ENCODE measurements at places on chromosomes 7 and 10.

DNA sequence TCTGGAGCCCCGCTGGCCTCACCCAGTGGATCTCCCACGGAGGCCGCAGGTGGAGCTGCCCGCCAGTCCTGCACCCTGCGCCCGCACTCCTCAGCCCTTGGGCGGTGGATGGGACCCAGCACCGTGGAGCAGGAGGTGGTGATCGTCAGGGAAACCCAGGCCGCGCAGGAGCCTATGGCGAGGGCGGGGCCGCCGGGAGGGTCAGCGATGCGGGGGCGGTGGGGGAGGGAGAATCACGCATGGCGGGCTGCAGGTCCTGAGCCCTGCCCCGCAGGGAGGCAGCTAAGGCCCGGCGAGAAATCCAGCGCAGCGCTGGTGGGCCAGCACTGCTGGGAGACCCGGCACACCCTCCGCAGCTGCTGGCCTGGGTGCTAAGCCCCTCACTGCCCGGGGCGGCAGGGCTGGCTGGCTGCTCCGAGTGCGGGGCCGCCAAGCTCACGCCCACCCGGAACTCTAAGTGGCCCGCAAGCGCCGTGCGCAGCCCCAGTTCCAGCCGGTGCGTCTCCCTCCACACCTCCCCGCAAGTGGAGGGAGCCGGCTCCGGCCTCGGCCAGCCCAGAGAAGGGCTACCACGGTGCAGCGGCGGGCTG lies 524.8 kb upstream of the TPK1 start:
- no peak for DNase-seq

DNA sequence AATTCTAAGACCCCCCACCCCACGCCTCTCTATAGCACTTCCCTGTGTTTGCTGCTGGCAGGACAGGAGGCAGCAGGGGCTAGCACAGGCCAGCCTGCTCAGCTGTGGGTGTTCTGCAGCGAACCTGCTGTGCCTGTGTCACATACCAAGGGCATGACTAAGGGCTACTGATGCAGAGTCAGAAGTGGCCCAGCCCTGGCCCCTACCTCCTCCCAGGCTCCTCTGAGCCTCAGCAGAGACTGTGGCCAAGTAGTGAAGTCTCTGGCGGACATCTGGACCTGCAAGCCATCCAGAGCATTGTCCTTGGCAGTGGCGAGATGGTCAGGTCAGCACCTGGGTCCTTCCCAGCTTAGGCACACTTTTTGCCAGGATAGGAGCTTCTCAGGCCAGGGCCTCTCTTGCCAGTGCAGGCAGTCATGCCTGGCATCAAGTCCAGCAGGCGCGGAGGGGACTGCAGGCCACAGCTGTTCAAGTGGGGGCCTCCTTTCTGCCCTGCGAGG lies 116.3 kb upstream of the RET start:
- peak; percentile 45 for DNase-seq

DNA sequence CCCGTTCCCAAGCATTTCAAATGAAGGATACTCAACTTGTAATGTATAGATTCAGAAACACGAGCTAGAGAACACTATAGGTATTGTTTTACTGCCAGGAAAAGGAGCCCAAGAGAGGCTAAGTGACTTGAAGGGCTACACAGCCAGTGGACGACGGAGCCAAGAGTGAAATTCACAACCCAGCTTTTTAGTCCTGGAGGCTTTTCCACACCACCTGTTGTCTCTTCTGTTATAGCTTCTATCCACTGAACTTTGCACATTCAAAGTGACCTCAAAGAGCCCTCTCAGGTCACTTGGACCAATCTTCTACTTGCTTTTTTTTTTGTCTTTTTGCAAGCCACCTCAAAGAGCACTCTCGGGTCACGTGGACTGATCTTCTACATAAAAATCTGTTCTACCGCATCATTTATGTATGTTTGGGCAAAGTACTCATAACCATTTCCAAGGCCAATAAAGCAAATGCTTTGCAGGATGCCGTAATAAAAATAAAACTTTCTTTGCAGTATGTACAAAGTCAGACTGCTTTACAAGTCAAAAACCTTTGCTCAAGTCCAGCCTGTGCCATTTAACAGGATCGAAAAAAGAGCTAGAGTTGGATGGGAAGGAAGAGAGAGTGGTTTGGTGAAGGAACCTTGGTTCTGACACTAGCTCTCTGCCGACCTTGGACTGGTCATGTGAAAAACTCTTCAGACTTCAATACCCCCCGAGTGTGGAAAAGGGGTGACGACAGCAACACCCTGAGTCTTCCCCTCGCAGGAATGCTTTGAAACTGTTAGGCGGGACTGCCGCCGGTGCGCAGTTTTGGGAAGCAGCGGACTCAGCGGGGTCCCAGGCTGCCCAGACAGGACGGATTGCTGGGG lies 821 bp downstream of the SLC35B4 start:
- peak; percentile 36 for DNase-seq

DNA sequence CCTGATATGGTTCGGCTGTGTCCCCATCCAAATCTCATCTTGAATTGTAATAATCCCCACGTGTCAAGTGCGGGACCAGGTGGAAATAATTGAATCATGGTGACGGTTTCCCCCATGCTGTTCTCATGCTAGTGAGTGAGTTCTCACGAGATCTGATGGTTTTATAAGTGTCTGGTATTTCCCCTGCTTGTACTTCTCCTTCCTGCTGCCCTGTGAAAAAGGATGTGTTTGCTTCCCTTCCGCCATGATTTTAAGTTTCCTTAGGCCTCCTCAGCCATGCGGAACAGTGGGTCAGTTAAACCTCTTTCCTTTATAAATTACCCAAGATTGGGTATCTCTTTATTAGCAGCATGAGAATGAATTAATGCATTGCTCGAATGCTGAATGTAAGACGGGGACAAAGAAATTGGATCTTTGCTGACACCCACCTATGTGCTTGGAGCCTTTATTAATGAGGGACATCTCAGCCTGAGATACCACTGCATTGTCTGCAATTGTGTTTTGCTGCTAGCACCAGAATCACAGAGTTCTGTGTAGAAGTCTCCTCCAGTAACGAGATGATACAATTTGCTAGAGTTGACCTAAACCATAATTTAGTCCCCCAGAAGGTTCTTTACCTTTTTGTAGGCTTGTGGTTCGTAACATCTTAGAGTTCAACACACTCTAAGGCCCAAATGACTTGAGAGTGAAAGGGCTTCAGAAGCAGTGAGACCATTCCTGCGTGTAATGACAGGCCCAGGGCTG lies 28.6 kb downstream of the SLC35B4 start:
- no peak for DNase-seq

GRCh38 chr10:84237199-84238051 lies 3.9 kb downstream of the LRIT1 start:
- no peak for DNase-seq

GRCh38 chr7:4136501-4137110 lies 545.5 kb upstream of the FOXK1 start:
- no peak for DNase-seq

DNA sequence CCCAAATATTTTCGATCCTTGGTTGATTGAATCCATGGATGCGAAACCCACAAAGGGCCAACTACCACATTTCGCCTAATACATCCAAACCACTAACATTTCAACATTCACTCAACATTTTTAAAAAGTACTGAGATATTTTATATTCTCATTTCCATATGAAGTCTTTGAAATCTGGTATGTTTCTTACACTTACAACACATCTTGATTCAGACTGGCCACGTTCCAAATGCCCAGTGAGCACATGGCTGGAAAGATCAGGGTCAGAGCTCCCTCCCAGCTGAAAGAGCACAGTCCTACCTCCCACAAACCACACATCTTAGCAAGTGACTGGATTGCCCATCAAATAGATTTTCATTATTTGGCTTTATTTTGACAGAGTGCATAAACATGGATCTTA lies 18.9 kb downstream of the NCAPG2 start:
- DNase-seq, result peak; percentile 82

- DNase-seq, result no peak
These were observed 45.2 kb downstream of the GPR141 start for GRCh38 chr7:37728747-37729146.

DNA sequence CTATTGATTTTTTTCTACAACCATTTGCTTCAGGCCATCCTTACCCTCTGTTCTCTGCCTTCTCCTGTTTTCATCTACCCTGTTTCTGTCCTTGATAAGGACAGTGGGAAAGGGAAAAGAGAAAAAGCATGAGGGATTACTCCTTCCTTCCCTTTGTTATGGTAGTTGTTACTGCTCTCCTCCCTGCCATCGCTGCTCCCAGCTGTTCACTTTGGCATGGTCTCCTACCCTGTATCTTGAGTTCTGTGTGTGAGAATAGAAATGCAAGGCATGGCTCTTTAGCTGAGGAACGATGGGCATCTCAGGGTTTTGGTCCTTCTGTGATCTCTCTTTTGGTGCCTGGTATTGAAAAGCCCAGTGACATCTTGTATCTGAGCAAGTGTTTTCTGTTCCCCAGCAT lies 6.4 kb downstream of the CCSER2 start:
- DNase-seq, result no peak

GRCh38 chr10:106508950-106509349 lies 655.6 kb downstream of the SORCS1 start:
- no peak for DNase-seq

GRCh38 chr7:31123726-31124125 lies 71.6 kb downstream of the ADCYAP1R1 start:
- no peak for DNase-seq

- DNase-seq, result no peak
These were observed 571 bp upstream of the VWC2 start for GRCh38 chr7:49772916-49773217.

GRCh38 chr10:65196111-65196510 lies 1674.9 kb downstream of the REEP3 start:
- DNase-seq, result no peak

GRCh38 chr7:51357821-51358220 lies 41.2 kb upstream of the COBL start:
- no peak for DNase-seq

GRCh38 chr7:43071604-43072003 lies 40.8 kb upstream of the HECW1 start:
- DNase-seq, result peak; percentile 4

- peak; percentile 76 for DNase-seq
These were observed 494.3 kb downstream of the AUTS2 start for GRCh38 chr7:70092314-70093204.

DNA sequence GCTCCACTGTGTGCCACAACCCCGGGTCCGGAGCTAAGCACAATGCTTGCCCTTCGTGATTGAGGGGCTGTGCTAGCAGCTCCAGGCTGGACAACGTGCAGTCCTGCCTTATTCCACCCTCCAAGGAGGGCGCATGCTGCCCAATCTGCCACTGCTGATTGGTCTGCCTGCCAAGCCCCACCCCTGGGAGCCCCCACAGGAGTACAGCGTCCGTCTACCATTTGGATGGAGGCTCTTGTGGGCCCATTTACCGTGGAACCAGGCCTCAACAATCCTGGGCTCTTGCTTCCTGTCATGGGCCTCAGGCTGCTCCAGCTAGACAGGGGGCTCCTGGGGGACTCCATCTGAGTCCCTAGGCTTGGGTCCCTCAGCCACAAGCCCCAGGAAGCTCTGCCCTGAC lies 173.3 kb downstream of the SLIT1 start:
- DNase-seq, result no peak

DNA sequence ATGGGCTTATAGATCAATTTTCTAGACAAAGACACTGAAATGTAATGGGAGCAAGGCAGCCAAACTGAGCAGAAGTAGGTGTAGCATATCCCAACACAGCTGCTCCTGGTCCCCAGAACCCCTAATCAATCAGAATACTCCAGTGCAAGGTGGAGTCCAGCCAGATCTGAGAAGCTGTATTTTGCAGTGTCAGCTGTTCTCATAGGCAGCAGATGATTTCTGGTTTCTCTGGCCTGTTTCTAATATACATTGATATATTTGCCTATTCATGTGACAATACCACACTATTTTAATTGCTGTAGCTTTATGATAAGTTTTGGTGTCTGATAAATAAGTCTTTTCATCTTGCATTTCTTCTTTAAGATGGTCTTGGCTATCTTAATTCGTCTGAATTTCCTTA lies 117.4 kb upstream of the STARD3NL start:
- DNase-seq, result no peak

GRCh38 chr10:108583877-108584276 lies 1339.4 kb downstream of the XPNPEP1 start:
- DNase-seq, result no peak

GRCh38 chr7:97480772-97481390 lies 251.0 kb upstream of the TAC1 start:
- DNase-seq, result no peak

DNA sequence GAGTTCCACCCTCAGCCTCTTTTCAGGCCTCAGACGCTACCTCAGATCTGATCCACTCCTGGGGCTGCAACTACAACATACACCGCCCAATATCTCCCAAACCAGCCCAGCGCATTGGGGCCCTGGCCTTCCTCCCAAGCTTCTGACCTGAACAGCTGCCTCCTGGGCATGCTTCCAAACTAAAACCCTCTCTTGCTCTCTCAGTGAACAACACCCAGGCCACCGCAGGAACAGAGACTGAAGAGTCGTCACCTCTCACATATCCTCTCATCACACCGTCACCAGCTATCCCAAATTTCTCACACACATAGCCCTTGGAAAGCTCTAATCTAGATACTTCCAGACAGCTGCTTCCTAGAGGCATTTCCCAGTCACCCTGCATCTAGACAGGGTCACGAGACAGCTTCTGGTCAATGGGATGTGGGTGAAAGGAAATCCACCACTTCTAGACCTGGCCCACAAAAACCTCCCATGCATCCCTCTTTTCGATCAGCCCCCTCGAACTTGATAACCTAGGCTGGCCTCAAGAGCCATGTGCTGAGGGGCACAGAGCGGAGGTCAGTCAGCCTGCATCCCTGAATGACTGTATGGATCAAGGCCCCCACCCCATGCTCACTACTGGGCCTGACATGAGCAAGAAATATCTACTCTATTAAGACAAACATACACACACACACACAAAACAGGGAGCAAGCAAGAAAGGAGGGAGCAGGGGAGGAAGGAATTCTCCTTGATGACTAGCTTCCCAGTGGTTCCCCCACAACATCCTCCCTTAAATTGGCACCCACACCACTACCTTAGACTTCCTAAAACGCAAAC lies 1.8 kb downstream of the PARP12 start:
- DNase-seq, result peak; percentile 30

DNA sequence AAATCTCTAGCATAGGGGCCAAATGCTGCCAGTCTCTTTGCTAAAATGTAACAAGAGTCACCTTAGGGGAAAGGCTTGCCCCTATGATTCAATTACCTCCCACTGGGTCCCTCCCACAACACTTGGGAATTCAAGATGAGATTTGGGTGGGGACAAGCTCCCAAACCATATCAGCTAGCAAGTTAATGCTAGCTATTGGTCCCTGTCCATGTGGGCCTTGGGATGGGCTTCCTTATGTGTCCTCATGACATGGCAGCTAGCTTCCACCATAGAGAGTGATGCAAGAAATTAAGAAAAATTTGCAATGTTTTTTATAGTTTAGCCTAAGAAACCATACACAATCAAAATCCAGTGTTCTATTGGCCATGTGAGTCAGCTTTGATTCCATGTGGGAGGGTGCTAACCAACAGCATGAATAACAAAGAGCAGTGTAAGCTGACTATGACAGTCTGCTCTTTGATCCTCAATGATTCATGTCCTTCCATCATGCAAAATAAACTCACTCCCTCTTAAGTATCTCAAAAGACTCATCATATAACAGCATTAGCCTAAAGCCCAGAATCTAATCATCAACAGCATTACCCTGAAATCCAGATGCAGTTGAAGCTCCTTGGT lies 21.7 kb upstream of the ZNF365 start:
- peak; percentile 41 for DNase-seq

- peak; percentile 7 for DNase-seq
These were observed 51.8 kb upstream of the MRLN start for GRCh38 chr10:59805014-59805413.

- DNase-seq, result no peak
These were observed 1059.4 kb downstream of the NRG3 start for GRCh38 chr10:82934429-82934828.

Data from AG10803 (cell line).